Neural crest cell (in vitro differentiated cells): ENCODE measurements at places on chromosomes 1 and 21. TPM values are rescaled to one million over a fixed set of nuclear protein-coding genes. Genes with fewer than 3 reads are reported as not detected.
A peak's percentile ranks its signal among the peaks of the same experiment; 100 is the strongest.

Gene MYBPH
- total RNA-seq: not detected in 2 replicates

Gene IGSF5
- total RNA-seq: 0.77 and 0.80 TPM in 2 replicates

Gene KCNT2
- 10.1 and 12.6 TPM in 2 replicates for total RNA-seq

Gene LENEP
- total RNA-seq: 1.9 and 2.5 TPM in 2 replicates

Gene PLA2G2E
- total RNA-seq: not detected in 2 replicates

Gene CCDC27
- total RNA-seq: not detected in 2 replicates

Gene SELENBP1
- 35.9 and 36.2 TPM in 2 replicates for total RNA-seq

Gene CFHR3
- total RNA-seq: 0.82 and 0.86 TPM in 2 replicates

Gene C1orf159
- 26.1 and 26.2 TPM in 2 replicates for total RNA-seq

- H3K4me3 ChIP-seq: no peak overlapping the region
- H3K27ac ChIP-seq: no peak overlapping the region
- H3K36me3 ChIP-seq: no peaks in the 10 kb centered on the region
- no peaks in the 10 kb centered on the region for H3K27me3 ChIP-seq
- DNase-seq: no peak
Measured at GRCh38 chr1:59104191-59104760, 192.6 kb upstream of the FGGY start.

- H3K27ac ChIP-seq: no peak overlapping the region
- H3K4me1 ChIP-seq: no peaks in the 10 kb centered on the region
- H3K4me3 ChIP-seq: no peak overlapping the region
- no peaks in the 10 kb centered on the region for H3K27me3 ChIP-seq
- H3K36me3 ChIP-seq: no peaks in the 10 kb centered on the region
- DNase-seq: no peak
Measured at GRCh38 chr1:229986737-229987337, 80.2 kb upstream of the GALNT2 start.

DNA sequence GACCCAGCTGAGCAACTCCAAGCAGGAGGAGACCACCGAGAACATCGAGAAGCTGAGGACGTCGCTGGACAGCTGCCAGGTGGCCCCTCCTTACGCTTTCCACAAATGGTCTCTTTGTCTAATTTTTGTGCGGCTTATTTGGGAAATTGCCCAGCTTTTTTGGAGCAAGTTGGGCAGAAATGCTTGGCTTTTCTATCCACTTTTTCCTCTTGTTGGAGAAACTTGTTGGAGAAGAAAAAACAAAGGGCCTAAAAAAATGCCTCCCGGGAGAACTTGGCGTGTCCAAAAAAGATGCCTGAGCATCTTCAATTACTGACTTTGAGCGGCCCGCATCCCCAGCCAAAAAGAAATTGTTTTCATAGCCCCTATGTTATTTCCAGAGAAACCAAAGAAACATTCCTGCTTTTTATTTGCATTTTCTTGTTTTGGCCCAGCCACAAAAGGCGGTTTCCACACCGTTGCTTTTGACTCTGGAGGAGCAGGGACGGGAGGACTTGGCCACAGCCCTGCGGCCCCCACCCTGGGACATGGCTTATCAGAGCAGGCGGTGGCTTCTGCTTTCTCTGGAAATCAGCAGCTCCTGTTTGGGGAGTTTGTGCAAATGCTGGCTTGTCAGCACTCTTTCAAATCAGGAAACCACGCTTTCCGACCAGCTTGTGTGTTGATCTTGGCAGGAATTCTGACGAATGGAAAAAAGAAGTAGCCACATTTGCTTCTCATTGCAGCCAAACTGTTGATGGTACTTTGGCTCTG lies 81.2 kb upstream of the EFHD2 start:
- H3K4me1 ChIP-seq: peaks cover 42% of the 10 kb centered on the region
- no peak overlapping the region for H3K4me3 ChIP-seq
- no peak for DNase-seq
- H3K27ac ChIP-seq: no peak overlapping the region

DNA sequence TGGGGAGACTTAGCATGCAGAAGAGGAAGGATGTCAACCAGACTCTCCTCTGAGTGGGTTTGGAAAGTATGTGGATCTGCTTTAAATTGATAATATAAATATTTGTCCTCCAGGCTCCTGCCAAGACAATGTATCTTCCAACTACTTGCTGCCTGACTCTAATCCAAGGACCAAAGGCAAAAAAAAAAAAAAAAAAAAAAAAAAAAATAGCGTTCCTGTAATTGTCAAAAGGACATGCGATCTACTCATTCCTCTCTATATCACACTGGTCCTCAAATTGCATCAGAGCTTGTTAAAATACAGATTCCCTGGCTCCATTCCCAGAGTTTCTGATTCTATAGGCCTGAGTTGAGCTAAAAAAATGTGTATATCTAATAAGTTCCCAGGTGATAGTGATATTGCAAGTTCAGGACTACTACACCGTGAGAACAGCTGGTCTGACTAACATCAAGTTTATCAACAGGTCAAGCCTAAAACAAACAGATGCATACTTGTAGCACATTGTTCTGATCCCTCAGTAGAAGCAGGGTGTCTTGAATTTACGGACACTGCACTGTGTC lies 141.3 kb downstream of the TNR start:
- no peak for DNase-seq
- H3K4me3 ChIP-seq: no peak overlapping the region
- peaks cover 27% of the 10 kb centered on the region for H3K27me3 ChIP-seq
- peaks cover 29% of the 10 kb centered on the region for H3K4me1 ChIP-seq
- H3K27ac ChIP-seq: no peak overlapping the region

DNA sequence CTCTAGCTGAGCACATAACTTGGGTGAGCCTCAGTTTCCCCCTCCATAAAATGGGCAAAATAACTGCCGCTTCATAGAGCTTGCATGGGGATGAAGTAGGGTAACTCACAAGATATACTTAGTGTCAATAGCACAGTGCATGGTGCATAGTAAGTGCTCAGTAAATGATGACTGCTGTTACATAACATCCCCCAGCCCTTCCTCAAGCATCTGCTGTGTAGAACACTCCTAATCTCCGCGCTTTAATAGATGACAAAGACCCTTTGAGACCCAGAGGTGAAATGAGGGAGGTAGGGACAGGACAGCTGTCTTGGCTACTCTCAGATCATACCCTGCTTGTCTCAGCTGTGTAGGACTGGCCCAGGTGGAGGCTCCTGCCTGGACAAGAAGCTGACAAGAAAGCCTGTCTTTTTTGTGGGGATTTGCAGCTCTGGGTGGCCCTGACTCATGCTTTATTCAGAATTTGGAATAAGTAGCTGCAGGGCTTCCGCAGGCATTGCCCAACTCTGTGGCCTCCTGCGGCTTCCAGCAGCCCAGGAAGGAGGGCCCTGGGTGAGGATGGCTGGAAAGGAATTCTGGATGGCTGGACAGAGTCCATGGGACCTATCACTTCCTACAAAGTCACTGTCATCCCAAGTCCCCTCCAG lies 20.7 kb upstream of the PADI4 start:
- DNase-seq: no peak
- no peaks in the 10 kb centered on the region for H3K4me1 ChIP-seq
- H3K4me3 ChIP-seq: no peak overlapping the region
- no peak overlapping the region for H3K27ac ChIP-seq
- H3K27me3 ChIP-seq: peaks cover 7% of the 10 kb centered on the region

- H3K27me3 ChIP-seq: no peaks in the 10 kb centered on the region
- no peaks in the 10 kb centered on the region for H3K36me3 ChIP-seq
- H3K27ac ChIP-seq: peak overlapping the region; percentile 78
- peak; percentile 10 for DNase-seq
- H3K4me1 ChIP-seq: peaks cover 26% of the 10 kb centered on the region
Measured at GRCh38 chr1:21149855-21150432, 26.8 kb downstream of the EIF4G3 start.

DNA sequence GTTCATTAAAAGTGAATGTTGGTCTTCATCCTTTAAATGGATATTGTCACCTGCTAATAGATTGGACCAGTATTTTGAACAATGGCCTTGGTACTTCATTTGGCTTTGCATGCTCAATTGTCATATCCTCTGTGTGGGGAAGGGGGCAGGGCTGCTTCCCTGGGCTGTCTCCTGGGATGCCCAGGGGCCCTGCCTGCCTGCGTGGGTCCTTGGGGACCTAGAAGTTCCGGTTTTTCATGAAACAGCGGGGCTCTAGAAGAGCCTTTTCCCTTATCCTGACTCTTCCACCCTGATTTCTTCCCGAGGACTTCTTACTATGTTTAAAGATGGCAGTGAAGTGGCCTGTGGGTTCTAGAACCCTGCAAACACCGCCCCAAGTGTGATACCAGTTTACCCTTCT lies 97.5 kb downstream of the DISC1 start:
- no peak overlapping the region for H3K27ac ChIP-seq
- peaks cover 16% of the 10 kb centered on the region for H3K4me1 ChIP-seq

- no peaks in the 10 kb centered on the region for H3K4me1 ChIP-seq
- no peak overlapping the region for H3K27ac ChIP-seq
- DNase-seq: no peak
Measured at GRCh38 chr1:213669964-213670691, 317.6 kb upstream of the PROX1 start.

DNA sequence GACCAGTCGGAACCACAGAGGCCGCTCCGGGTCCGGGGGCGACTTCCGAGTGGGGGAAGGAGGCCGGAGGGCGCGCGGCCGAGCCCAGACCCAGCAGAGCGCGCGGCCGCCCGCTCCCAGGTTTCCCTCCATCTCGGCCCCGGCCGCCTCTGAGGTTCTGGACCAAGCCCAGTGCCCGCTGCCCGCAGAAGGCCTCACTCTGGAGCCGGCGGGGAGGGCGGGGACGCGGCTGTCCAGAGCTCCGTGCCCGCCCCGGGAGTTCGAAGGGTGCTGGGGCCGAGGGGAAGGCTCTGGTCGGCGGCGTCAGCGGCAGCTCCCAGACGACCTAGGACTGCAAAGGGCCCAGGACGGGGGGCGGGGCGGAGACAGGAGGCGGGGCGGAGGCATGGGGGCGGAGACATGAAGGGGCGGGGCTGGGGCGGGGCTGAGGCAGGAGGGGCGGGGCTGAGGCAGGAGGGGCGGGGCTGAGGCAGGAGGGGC lies 48.0 kb upstream of the SLC19A1 start:
- H3K36me3 ChIP-seq: peaks cover 6% of the 10 kb centered on the region
- H3K27me3 ChIP-seq: peaks cover 35% of the 10 kb centered on the region
- H3K4me3 ChIP-seq: no peak overlapping the region
- H3K27ac ChIP-seq: no peak overlapping the region

DNA sequence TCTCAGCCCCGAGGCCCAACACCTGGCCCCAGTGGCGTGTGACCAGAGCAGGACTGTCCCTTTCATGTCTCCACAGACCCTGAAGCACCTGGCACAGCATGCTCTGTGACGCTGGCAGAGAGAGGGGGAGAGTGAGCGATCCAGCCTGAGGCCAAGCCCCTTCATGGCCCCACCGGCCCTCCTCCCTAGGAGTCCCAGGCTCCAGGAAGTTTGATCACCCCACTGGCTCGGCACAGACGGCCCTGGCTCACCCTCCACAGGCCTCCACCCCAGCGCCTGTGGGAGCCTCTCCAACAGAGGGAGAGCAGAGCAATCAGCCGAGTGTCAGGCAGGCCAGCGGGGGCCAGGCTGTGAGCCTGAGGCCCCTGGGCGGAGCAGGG lies 11.0 kb downstream of the SH3BGRL3 start:
- peak overlapping the region; percentile 67 for H3K27ac ChIP-seq
- H3K36me3 ChIP-seq: no peaks in the 10 kb centered on the region
- no peak for DNase-seq
- H3K27me3 ChIP-seq: no peaks in the 10 kb centered on the region
- H3K4me3 ChIP-seq: no peak overlapping the region

GRCh38 chr1:153228491-153228890 lies 11.1 kb downstream of the PRR9 start:
- no peak overlapping the region for H3K4me3 ChIP-seq
- no peaks in the 10 kb centered on the region for H3K36me3 ChIP-seq
- no peak for DNase-seq
- H3K27ac ChIP-seq: no peak overlapping the region
